ENCODE measurements at places on chromosomes 1 and 21.

- no peak for DNase-seq
Measured at GRCh38 chr1:79825551-79825950, 819.0 kb upstream of the ADGRL4 start.

DNA sequence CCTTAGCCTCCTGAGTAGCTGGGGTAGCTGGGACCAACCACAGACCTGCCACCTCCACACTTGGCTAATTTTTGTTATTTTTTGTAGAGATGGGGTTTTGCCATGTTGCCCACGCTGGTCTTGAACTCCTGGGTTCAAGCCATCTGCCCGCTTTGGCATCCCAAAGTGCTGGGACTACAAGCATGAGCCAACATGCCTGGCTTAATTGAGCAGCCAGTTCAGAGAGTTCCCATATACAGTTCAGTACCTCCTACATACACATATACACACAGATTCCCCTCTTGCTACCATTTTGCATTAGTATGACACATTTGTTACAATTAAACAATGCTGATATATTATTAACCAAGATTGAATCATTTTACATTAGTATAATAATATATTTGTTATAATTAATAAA is 2.9 kb downstream of the RNPEP start:
- no peak for DNase-seq

DNA sequence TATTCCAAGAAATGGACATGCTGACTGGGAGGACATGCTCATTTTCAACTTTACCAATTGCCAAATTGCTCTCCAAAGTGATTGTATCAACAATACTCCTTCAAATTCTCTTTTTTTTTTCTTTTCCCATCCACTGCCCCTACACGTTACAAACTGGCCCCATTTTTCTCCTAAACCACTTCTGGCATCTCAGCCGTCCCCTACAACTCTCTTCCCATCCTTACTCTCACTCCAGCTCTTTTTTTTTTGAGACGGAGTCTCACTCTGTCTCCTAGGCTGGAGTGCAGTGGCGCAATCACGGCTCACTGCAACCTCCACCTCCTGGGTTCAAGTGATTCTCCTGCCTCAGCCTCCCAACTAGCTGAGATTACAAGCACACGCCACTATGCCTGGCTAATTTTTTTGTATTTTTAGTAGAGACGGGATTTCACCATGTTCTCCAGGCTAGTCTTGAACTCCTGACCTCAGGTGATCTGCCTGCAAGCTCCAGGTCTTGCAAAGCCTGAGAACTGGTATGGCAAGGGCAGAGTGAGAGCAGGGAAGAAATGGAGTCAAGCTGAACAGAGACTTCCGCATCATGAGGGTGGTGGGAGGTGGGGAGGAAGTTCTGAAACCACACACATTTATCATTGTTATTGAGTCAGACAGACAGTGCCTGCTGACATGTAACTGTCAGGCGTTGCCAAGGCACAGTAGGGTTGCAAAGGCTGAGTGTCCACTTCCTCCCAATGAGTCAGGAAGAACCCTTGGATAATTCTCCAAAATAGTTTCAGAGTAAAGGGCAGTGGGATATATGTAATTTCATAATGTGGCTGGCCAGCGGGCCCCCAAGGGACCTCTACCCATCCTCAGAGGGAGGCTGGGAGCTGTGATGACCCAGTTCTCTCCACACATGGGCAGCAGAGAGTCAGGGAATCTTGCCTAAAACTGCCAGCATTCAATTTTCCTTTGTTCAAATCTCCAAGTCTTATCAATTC is 17.4 kb downstream of the CELA3A start:
- DNase-seq: peak; percentile 96

GRCh38 chr1:234469376-234469775 is 9.6 kb downstream of the TARBP1 start:
- DNase-seq: no peak

DNA sequence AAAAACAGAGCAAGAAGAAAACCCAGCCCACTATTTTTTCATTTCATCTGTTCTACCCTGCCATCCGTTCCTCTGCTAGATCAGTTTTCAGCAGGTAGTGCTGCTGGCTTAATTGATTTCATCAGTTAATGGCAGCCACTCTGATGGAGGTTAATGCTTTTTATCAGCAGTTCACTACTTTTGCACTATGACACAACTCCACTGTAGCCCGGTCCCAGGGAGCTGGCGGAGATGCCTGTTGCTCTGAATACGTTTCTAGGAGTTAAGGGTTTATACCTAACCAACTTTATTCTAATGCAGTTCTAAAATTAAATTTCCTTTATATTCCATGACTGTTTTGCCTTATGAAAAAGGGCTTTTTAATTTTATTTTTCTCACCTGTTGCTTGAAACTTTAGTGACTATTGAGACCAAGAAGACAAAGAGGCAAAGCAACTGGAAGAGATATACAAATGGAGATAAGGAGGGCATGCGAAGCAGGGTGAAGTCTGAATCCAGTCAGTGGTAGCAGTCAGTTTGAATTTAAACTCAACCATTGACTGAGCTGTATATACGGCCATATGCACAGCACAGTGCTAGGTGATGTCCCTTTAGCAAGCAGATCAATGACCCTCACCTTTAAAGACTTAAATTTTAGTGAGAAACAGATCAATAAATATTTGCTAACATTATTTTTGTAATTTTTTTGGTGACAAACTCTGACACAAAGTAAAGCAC is 477.9 kb downstream of the LMO4 start:
- no peak for DNase-seq

DNA sequence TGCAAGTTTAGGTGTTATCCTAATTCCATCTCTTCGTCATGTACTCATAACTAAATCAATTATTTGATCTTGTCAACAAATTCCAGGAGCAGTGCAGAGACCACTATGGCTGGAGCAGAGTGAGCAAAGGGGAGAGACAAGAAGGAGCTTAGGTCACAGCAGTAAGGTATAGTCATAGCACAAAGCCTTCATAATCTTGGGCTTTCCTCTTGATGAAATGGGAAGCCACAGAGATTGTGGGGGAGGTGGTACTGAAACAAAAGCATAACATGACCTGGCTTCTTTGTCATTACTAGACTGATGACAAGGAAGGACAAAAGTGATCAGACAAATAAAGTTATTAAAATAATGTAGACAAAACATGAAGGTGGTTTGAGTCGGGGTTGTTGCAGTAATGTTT is 60.1 kb upstream of the PTGS2 start:
- no peak for DNase-seq

DNA sequence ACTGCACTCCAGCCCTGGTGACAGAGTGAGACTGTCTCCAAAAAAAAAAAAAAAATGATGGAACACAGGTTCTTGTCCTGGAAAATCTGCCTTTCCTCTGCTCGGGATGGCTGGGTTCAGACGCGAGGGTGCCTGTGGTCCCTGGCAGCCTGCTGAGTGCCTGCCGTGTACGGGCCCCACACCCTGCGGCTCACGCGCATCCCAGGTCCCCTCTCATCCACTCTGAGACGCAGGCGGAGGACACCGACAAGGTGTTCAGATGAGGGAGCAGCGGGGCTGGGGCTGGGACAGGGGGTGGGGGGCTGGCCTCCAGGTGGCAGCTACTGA is 4.3 kb upstream of the ANKRD65 start:
- no peak for DNase-seq

DNA sequence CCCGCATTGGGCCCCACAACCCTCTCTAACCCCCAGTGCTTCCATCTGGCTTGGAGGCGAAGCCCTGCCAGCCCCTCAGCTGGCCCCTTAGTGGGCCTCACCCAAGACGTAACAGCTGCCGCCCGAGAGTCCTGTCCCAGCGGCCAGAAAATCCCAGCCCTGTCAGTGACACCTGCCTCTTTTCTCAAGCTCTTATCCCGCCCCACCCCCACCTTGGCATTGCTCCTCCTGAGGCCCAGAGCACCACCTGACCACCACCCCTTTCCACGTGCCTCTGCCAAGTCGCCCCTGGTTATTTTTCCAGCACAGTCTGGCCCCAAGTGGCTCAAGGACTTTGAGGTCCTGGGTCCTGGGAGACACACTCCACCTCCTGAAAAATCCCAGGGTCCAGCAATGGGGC is 5.9 kb upstream of the CTRC start:
- no peak for DNase-seq

GRCh38 chr1:94958081-94958480 is 31.2 kb upstream of the CNN3 start:
- DNase-seq: no peak

DNA sequence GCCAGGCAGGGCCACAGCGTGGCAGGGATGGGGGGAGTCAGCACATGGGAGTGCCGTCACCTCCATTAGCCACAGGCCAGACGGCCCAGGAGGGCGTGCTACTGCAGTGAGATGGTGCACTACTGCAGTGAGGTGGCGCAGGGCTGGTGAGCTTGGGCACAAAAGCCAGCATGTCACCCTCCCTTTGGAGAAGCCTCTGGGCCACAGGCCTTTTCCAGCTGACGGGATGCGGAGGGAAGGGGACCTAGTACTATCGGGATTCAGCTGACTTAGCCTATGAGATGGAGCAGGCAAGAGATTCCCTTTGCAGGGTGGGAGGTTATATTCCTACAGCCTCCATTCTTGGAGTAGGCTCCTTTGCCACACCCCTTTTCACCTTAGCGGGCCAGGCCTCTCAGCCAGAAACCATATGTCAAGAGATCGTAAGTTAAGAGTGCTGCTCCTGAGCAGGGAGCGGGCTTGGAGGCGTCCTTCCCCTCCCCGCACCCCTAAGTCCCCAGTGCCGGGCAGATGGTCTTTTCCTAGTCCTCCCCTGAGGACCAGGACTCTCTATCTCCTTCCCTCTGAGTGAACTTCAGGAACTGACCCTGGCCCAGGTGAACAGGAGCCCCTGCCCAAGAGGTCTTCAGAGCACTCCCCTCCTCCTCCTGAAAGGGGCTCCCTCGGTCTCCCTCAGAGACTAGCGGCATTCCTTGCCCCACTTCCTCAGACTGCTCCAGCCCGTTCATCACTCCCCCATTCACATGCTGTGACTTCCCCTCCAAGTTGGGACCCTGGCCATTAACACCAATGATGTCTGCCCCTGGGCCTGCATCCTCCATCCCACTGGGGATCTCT is 8.2 kb downstream of the NES start:
- no peak for DNase-seq

GRCh38 chr1:116345011-116345410 is 28.0 kb upstream of the ATP1A1 start:
- DNase-seq: no peak

- DNase-seq: no peak
Measured at GRCh38 chr1:84259989-84260388, 41.5 kb upstream of the SAMD13 start.

- no peak for DNase-seq
Measured at GRCh38 chr1:183327434-183328290, 90.5 kb downstream of the NMNAT2 start.

- DNase-seq: no peak
Measured at GRCh38 chr1:110671361-110671760, 3.4 kb downstream of the KCNA3 start.

DNA sequence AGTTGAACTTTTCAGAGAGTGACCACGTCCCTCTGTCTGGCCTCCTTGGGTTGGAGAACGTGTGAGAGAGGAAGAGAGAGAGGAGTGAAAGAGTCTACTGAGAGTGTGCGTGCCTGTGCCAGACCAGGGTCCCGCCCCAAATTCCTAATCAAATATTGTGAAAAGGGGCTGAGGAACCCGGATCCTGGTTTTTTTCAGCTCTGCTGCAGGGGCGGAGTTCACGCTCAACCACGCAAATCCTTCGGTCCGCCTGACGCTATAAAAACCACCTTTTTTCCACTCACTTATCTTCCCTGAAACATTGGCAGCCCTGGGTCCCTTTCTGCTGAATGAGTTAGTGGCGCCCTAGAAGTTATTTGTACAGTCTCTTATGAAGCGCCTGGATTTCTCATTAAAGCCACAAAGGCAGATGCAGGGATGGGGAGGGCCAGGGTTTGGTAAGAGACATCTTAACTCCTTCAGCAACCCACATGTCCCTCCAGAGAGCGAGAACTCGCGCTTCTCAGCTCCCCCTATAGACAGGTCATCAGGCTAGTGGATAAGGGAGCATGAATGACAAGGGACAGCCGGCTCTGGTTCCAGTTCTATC is at the start of gene FMOD:
FMOD (minus strand) TSS at position 86 of the 589 bp plus-strand sequence. CDS start 2,852 bp downstream, outside the sequence.
- DNase-seq: no peak

DNA sequence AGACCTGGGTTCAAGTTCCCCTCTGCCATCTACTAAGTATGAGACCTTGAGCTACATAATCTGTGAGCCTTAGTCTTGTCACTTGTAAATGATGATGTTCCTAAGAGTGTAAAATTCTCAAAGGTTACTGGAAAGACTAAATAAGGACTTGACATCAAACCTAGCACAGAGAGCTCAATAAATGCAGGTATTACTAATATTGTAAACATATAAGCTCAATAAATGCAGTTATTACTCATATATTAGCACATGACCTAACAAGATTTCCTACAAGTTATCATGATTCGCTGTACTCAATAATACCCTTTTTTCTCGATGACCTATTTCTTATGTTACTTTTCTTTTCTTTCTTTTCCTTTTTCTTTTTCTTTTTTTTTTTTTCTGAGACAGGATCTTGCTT is 174.9 kb downstream of the ZNF281 start:
- DNase-seq: no peak

GRCh38 chr1:29653886-29654450 is 417.6 kb downstream of the PTPRU start:
- no peak for DNase-seq

DNA sequence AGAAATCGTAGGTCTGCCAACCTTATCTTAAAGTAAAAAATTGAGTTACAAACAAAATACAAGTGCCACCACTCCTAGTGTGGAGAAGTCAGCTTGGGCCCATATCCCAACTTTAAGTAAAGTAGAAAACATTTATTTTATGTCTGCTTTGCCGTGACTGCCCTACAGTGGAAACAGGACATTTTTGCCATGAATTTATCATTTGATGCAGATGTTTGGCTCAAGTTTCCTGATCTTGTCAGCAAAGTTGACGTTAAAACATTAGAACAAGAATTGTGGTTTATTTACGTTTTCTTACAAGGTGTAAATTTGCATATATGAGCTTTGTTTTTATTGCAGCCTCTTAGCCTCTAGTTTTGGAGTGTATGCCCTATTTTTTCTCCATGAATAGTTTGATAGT is 17.1 kb upstream of the KCNJ15 start:
- no peak for DNase-seq

DNA sequence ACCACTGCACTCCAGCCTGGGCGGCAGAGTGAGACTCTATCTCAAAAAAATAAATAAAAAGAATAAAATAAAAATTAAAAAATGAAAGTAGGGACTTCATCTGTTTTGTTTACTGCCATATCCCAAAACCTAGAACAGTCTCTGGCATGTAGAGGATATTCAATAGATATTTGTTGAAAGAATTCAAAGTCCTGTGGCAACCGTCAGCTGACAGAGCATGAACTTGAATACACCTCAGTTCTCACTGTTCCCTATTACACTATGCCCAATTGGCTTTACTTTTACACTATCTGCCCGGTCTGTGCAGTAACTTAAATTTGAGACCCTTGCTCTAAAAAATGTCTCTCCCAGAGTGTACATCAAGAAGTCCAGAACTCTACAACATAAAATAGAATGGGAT is 46.2 kb downstream of the PRDX6 start:
- DNase-seq: no peak

DNA sequence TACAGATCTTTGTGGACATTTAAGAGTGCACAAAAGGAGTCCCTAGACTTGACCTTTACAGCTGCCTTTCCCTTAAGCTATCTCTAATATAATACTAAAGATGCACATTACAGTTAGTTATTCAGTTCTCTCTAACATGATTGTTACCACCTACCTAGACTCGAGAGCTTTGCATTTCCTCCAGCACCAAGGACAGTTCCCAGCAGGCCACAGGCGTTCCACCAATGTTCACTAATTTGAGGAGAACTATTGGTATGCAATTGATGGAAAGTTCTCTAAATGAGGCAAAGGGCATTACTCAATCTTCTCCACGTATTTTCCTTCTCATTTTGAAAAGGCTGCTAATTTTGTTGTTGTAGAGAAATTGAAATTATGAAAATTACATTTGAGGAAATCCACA is 5.4 kb upstream of the NTNG1 start:
- DNase-seq: peak; percentile 45
